Stimulated activated CD4-positive, alpha-beta T cell treated with anti-CD3 and anti-CD28 coated beads, Interleukin-15, amount 100 ng/mL, for 24 hours (primary cell): ENCODE measurements at places on chromosomes 6 and 20.

DNA sequence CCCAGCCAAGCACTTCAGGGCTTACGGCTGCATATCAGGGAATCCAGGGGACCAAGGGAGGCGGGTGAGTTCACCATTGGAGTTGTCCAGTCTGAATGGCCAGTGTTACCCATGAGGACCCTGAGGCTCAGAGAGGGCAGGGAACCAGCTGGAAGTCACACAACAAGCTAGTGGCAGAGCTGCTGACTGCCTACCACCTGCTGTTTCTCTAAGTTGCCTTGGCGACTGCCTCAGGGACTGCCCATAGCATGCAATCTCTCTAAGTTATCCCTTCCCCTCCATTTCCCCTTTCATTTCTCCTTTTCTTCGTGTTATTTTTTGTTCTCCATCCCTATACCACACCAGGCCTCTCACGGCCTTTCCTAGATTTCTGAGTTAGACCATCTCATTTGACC is 71.8 kb upstream of the SIRPA start:
- no peak for DNase-seq

- no peak for DNase-seq
Measured at GRCh38 chr6:14206391-14206790, 88.8 kb downstream of the CD83 start.

- DNase-seq = no peak
Measured at GRCh38 chr6:122129313-122130025, 270.0 kb upstream of the HSF2 start.

GRCh38 chr6:140388192-140388802 is 1013.8 kb upstream of the CITED2 start:
- no peak for DNase-seq

DNA sequence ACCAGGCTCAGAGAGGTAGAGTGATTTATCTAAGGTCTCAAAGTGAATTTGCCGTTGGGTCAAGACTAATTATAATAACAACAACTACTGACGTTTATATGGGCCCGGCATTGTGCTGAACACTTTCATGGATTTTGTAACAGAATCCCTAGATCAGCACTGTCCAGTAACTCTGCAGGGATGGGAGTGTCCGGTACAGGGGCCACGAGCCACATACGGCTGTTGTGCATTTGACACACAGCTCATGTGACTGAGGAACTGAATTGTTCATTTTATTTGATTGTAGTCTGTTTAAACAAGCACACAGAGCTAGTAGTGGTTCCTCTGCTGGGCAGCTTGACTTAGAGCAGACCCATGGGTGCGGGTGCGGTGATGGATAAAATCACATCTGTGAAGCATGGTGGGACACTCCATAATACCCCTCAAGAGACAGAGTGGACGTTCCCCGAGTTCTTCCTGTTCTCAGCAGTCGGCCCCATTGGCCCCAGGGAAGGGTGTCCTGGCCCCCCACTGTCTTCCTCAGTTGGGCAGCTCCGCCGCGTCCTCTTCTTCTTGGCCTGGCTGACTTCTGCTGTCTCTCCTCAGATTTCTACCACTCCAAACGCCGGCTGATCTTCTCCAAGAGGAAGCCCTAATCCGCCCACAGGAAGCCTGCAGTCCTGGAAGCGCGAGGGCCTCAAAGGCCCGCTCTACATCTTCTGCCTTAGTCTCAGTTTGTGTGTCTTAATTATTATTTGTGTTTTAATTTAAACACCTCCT is 6.8 kb downstream of the CDKN1A start:
- DNase-seq = no peak

GRCh38 chr6:33071569-33071968 is 1.9 kb downstream of the HLA-DPA1 start:
- DNase-seq = no peak

DNA sequence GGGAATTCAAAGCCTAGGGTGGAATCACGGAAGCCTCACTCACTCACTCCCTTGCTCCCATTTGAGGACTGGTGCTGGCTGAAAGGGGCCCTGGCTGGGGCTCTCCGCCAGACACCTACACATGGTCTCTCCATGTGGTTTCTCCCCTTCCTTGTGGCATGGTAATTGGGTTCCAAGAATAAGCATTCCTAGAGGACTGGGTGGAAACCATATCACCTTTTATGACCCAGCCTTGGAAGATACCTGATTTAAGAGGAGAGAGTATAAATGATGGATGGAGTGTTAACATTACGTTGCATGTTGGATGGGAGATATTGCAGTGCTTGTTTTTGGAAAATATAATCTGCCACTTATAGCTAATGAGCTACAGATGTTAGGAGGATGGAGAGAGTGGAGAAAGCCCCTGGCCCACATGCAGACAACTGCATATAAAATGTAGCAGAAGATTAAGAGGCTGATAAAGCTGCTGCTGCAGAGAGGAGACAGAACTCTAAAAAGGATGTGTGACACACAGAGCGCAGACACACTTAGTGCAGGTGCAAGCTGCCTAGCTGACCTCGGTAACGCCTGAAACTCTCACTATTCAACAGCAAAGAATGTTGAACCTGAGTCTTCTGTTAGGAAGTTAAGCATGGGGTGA is 23.3 kb upstream of the CDKN1A start:
- no peak for DNase-seq

DNA sequence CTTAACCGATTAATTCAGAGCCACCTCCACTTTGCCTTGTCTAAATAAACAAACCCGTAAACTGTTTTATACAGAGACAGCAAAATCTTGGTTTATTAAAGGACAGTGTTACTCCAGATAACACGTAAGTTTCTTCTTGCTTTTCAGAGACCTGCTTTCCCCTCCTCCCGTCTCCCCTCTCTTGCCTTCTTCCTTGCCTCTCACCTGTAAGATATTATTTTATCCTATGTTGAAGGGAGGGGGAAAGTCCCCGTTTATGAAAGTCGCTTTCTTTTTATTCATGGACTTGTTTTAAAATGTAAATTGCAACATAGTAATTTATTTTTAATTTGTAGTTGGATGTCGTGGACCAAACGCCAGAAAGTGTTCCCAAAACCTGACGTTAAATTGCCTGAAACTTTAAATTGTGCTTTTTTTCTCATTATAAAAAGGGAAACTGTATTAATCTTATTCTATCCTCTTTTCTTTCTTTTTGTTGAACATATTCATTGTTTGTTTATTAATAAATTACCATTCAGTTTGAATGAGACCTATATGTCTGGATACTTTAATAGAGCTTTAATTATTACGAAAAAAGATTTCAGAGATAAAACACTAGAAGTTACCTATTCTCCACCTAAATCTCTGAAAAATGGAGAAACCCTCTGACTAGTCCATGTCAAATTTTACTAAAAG is 2.7 kb downstream of the FOXC1 start:
- no peak for DNase-seq

GRCh38 chr6:6880745-6881437 is 226.9 kb upstream of the RREB1 start:
- no peak for DNase-seq

GRCh38 chr6:63372951-63373533 is 53.3 kb upstream of the LGSN start:
- no peak for DNase-seq

- peak; percentile 73 for DNase-seq
Measured at GRCh38 chr6:125995972-125996580, 9.7 kb downstream of the TRMT11 start.

DNA sequence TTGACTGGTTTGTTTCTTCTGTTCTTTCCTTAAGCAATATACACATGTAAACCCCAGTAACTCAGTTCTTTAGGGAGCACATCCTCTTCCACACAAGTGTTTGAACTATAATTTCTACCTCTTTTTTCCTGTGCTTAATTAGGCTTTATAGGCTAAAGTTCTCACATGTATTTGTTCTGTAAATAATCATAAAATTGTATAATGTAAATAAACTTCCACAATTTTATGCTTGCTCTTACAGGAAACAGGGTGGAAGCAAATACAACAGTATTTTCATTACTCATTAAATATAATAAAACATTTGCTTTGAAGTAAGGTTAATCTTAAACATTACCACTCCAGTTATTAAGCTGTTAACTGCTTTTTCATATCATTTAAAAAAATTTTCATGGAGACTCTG is 26.9 kb downstream of the GPRC6A start:
- DNase-seq = no peak

GRCh38 chr6:95795927-95796326 is 218.6 kb downstream of the MANEA start:
- no peak for DNase-seq

DNA sequence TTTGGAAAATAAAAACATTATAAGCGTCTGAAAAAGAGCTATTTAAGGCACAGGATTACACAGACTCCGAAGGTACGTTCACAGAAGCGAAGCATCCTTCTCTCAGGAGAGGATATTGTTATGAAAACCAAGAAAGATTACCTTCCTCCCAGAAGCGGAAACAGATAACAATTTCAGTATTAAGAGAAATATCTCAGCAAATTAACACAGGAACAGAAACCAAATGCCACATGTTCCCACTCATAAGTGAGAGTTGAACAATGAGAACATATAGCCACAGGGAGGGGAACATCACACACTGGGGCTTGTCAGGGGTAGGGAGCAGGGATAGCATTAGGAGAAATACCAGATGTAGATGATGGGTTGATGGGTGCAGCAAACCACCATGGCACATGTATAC is 109.7 kb downstream of the CDK19 start:
- DNase-seq = no peak

GRCh38 chr20:26169506-26169905 is 472.9 kb upstream of the ZNF337 start:
- no peak for DNase-seq

- DNase-seq = no peak
Measured at GRCh38 chr6:129609635-129610034, 100.3 kb downstream of the ARHGAP18 start.

DNA sequence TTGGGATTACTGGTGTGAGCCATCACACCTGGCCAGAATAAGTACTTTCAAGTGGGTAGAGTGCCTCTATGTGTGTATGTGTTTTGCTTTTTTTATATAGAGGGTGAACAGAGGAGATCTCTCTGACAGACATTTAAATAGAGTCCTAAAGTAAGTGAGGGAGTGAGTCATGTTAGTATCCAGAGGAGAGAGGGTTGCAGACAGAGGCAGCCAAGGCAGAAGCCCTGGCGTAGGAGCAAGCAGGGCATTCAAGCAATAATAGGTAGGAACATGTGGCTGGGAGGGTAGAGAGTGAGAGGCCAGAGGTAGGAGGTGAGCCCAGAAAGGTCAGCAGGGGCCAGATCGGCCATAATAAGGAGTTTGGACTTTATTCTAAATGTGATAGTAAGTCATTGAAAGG is 48.9 kb downstream of the PHF20 start:
- DNase-seq = no peak

GRCh38 chr6:5590187-5590586 is 328.9 kb downstream of the FARS2 start:
- no peak for DNase-seq

DNA sequence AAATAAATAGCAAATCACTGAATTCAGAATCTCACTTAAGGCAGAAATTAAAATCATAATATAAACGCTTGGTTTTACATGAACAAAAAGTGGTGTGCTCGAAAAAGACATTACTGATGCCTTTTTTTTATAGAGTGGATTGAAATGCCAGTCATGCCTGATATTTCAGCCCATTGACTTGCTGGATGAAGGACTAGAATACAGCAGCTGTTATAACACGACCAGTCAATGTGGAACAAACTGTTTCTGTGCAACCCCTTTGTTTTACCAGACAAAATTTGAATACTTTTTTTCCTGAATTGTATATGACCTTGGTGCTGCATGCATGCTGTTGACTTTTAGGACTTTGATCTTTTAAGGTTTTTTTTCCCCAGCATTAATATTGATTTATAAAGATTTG is 150.0 kb downstream of the QKI start:
- no peak for DNase-seq

DNA sequence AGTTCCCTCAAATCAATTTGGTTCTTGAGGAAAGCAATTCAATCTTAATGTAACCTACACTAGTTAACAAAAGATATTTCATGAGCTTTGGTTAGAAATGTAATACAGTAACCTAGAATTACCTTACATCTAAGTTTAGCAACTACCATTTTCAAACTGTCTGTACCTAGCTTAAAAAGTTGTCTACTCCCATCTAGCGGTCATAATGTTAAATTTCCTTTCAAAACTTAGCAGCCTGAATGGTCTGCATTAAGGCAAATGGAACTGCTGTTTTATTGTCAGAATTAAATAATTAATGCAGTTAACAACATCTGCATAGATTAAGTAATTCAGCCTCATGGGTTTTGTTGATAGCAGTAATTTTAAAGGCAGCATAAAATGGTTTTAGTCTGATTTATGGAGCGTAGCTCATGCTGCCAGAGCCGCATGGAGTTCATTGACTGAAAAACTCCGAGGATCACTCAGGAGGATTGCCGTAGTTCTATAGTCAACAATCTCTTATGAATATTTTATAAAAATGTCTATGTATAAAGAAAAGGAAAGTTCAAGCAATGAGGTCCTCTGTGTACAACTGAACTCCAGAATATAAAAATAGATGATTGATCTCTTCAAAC is 485.4 kb upstream of the MANEA start:
- DNase-seq = no peak

GRCh38 chr6:14727494-14728395 is 518.1 kb upstream of the JARID2 start:
- DNase-seq = no peak

DNA sequence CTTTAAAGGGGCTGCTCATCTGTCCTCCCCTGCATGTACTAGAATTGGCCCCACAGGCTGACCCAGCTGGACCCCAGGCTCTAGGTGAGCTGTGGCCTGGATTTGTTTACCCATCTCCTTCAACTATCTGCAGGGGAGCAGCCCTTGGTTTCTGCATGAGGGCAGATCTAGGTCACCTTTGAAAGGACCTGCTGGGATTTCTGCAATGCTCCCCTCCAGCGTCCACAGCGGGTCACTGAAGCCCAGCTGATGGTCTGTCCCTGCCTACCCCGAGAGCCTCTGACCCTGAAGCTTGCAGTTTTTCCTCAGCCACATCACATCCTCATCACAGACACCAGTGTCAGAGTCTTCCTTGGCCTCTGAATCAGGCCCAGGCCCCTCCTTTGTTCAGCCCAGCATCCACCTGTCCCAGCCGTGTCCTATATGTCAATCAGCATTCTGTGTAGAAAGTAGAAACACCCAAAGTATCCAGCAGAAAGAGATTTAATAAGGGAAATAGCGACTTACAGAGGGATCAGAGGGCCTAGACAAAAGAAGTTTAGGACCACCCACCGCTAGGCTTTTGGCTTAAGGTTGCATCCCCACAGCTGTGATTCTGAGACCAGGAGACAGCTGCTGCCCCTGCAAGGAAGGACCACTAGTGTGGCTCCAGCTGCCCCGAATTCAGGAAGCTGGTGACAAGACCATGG is 243.1 kb downstream of the LRFN2 start:
- no peak for DNase-seq

DNA sequence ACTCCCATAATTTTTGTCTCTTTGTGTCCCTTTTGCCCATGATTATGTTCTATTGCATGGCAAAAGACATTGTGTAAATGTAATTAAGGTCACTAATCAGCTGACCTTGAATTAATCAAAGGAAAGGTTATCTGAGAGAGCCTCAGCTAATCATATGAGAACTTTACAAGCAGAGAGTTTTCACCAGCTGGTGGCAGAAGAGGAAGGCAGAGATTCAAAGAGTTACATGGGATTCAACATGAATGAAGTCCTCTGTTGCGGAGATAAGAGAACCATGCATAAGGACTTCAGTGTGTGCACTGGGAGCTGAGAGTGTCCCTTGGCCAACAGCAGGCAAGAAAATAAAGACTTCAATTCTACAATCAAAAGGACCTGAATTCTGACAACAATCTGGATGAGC is 494.1 kb upstream of the ARID1B start:
- DNase-seq = no peak

- peak; percentile 64 for DNase-seq
Measured at GRCh38 chr20:56440346-56441007, 27.9 kb upstream of the RTF2 start.
